ENCODE measurements at places on chromosomes 2 and 18.

DNA sequence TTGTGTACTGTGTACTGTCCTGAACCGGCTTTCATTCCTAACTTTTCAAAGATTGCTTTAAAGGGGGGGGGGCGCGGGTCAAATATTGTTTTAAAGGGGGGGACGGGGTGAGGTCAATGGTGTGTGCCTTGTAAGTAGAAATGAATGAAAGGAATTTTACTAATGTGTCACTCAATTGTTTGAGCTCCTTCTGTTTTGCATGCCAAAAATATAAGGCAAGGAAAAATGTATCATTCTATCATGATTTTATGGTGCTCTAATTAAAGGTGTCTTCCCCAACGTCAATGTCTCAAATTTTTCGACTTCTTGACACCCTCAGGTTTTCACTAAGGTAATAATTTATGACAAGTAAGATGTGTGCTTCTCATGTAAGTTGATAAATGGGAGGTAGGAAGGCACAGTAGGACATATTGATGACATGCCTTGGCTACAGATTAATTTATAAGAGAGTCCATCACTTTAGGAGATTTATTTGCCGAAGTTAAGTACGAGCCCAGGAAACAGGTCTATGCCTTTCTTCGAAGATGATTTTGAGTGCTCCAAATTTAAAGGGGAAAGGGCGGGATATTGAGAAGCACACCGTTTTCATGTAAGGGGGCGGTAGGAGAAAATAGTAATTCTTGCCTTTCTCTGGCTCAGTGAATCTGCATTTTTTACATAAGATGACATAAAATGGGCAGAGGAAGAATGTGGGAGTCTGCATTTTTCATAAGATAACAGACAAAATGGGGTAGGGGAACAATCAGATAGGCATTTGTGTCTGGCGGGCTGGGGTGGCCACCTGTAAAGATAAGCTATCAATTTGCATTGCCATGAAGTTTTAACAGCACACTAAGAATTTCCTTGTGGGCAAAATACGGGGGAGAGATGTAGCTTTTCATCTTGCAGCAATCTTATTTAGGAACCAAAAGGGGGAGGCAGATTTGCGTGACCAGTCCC lies 1.2 kb upstream of the TRAPPC8 start:
- DNase-seq: peak; percentile 13

DNA sequence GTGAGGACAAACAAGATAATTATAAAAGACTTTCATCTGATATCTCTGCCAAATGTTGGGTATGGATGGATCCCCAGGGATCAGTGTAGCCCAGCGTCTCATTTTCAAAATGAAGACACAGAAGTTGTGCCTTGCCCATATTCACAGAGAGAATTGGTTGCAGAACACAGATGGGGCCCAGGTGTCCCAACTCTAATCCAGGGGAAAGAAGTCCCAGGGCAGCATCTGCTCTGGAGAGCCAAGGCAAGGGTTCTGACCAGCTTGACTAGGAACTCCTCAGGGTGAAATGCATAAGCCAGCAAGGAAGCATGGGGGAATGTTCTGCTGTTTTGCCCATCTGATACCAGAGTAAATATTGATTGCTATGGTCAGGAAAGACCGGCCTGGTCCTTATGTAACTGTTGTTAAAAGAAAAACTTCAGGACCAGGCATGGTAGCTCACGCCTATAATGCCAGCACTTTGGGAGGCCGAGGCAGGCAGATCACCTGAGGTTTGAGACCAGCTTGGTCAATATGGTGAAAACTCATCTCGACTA lies 68.7 kb upstream of the CABLES1 start:
- no peak for DNase-seq

- DNase-seq: peak; percentile 44
These were observed 10.4 kb downstream of the TBR1 start for GRCh38 chr2:161426455-161426921.

GRCh38 chr18:74074668-74075564 lies 72.7 kb downstream of the FBXO15 start:
- no peak for DNase-seq

DNA sequence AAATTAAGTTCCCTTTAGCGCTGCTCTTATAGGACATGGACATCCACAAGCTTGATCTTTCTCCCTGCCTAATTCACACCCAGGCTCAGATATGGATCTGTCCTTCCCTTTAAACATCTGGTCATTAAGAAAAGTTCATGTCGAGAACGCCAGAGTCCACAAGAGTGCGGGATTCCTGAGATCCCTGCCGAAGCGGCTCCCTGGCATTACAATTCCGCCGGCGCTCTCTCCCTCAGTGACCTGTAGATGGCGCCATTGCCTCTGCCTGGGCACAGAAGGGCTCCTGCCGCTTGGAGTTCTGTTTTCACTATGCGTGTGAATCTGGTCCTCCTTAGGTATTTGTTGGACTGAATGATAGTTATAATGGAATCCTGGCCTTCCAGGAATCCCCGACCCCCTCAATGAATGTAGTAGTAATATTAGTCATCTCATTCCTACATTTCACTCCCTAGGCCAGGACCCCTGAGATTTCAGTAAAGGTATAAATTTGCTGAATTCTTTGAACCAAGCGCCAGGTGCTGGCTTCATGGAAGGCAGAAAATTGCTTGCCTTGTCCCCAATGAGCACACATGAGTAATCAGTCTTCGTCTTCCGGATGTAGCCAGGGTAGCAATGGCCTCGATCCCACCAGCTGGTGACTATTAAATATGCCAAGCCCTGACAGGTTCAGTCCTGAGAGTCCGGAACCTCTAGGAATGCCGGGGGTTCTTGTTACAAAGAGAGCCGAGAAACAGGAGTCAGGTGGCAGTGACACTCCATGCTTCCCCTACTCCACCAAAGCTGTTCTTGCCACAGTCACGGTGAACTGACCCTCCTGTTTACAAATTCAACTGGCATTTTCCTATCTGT lies 26.4 kb upstream of the CD207 start:
- DNase-seq: peak; percentile 65

GRCh38 chr18:25883091-25883490 lies 207.3 kb downstream of the SS18 start:
- no peak for DNase-seq

DNA sequence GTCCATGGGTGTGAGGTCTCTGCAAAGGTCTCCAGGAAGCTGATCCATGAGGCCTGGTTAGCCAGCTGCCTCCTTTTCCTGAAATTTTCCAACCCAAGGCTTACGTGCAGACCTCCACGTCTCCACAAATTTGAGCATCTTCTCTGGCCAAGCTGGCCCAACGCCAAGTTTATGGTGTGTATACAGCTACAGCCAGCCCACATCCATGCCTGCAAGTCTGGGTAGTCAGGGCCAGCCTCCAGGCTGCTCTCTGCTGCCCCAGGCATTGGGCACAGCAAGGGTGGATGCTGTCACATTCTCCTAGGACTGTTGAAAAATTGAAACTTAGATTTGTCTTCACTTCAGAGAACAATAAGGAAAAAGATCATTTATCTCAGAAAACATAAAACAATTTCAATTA lies 525.5 kb upstream of the CHAC2 start:
- DNase-seq: no peak

DNA sequence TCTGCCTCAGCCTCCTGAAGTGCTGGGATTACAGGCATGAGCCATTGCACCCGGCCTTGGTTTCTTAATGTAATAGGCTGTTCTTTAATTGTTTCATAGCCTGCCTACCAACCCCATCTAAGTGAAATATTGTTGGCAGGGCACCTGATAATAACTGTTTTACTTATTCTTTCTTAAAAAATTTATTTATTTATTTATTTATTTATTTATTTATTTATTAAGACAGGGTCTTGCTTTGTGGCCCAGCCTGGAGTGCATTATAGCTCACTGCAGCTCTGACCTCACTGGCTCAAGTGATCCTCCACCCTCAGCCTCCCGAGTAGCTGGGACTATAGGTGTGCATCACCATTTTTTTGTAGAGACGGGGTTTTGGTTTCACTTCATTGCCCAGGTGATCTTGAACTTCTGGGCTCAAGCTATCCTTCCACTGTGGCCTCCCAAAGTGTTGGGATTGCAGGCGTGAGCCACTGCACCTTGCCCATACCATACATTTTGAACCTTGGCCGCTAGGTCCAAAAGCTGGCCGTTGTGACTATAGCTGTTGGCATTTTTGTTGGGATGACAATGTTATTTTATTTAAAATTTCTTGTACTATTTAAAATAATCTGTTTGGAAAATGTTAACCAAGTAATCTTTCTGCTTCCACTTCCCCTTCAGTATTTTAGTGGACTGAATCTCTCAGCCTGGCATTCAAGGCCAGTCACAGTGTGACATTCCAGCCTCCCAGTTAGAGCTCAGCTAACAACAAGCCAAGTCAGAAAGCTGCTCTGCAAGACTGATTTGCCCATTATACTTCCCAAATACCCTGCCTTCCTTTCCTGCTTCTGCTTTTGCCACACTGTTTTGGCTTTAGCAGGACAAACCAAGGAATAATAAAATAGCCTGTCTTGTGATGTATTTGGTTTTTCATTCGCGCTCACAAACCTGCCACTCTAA lies 52.4 kb downstream of the BABAM2 start:
- DNase-seq: no peak

- no peak for DNase-seq
These were observed 135.6 kb downstream of the GALNT14 start for GRCh38 chr2:31002537-31003150.

DNA sequence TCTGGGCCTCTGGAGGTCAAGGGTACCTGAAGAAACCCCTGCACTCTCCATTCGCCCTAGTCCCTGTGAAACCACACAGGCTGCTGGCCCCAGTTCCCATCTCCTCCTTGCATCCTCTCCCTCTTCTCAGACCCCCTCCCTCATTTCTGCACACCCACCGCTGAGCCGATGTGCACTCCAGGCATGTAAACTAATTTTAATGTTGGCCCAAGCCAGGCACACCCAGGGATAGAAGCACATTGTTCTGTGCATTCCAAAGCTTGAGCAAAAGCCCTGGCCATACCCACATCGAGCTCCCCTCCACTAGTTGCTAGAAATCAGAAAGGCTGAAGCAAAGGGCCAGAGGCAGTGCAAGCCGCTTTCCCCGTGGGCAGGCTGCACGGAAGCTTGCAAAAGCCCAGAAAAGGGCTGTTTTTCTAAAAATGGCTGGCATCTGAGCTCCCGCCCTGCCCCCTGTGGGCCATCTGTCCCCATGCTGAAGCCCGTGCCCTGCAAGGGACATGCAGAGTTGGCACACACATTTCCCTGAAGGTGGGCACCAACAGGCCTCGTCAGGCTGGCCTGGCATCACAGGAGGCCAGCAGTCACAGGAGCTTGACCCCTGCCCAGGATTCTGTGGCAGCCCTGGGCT lies 181.6 kb downstream of the SMAD7 start:
- no peak for DNase-seq

GRCh38 chr2:85011747-85012146 lies 40.8 kb downstream of the KCMF1 start:
- no peak for DNase-seq

DNA sequence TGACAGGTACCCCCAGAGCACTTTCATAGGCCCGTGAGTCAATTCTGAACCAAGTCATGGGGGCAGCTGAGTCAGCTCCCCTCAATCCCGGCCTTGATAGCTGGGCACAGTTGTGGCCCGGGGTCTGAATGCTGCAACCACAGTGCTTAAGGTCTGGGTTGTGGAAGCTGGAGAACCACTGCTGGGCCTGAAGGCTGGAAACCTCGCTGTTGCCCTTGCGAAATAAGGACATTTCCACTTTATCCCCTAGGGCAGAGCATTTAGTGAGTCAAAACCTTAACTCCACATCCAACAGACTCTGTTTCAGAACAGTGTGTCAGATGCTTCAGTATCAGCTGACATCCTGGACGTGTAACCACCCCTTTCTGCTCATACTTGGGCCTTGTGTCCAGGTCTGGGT lies 58.6 kb downstream of the SP110 start:
- DNase-seq: no peak

DNA sequence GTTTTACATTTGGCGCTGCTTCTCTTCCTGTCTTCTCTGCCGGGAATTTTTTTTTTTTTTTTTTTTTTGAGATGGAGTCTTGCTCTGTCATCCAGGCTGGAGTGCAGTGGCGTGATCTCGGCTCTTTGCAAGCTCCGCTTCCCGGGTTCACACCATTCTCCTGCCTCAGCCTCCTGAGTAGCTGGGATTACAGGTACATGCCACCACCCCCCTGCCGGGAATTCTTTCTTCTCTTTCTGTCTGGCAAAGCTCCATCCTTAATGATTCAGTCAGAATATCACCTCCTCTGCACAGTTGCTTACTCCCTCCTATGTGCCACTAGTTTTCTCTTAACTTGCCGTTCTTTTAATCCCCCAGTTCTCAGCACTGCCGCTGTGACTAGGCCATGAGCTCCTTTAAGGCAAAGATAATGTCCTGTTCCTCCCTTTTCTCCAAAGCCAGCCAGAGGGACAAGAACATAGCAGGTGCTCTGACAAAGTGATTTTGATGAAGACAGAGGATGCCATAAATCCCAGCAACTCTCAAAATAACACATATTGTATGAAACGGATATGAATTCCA lies 112.1 kb upstream of the LRATD1 start:
- DNase-seq: no peak

- DNase-seq: no peak
These were observed 351.9 kb upstream of the SMIM21 start for GRCh38 chr18:75779450-75779849.

DNA sequence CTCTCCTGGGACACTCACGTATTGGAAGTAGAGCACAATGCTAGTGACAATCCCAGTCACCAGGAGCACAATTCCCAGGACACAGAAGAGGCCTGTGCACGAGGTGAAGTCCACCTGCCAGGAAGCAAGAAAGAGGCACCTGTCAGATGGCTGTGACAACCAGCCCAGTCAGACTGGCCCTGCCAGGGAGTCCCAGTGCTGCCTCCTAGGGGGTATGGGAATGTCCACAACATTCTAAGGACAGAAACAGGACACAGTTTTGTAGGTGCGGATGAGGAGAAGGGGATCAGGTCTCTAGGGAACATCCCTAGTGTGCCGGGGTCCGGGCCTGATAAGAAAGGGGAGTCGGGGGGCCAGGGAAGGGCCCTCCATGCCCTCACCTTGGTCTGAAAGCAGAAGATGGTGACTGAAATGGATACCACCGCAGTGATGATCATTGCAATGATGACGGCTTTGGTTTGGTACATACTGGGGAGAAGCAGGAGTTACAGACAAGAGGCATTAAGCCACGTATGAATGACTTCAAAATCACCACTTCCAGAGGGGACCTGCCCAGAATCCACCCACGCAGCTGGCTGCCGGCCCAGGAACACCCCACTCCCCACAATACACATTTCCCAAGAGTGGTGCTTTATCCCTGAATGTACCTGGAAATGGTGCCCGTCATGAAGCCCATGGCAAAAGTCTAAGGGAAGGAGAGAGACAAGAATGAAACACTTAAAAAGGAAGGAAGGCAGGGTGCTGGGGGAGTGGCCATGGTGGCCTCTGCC lies 6.9 kb downstream of the PNKD start:
- DNase-seq: no peak

DNA sequence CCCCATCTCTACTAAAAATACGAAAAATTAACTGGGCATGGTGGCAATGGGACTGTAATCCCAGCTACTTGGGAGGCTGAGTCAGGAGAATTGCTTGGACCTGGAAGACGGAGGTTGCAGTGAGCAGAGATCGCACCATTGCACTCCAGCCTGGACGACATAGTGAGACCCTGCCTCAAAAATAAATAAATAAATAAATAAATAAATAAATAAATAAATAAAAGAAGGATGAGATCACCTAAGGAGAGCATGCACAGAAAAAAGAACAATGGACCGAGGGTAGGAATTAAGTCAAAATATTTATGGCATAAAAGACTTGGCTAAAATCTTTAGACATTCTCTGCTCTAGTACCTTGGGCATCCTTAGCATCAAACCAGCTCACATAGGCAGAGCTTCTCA lies 8.9 kb upstream of the RBMS1 start:
- DNase-seq: no peak
